ENCODE measurements at places on chromosomes 16 and 17.

- no peak for DNase-seq
Measured at GRCh38 chr16:86363057-86363490, 147.3 kb upstream of the FOXF1 start.

GRCh38 chr17:34610506-34610905 is 31.1 kb downstream of the TMEM132E start:
- DNase-seq: no peak

DNA sequence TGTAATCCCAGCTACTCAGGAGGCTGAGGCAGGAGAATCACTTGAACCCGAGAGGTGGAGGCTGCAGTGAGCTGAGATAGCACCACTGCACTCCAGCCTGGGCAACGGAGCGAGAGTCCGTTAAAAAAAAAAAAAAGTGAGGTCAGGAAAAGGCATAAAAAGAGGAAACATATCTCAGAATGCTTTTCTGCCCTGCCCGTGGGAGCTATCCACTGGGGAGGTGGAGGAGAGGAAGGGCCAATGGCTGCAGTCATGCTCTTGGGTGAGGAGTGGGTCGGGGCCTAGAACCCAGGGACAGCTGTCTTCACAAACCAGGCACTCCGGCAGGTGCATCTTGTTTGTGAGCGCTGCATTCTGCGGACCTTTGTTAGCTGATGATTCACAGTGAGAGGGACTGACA is 60.0 kb upstream of the CDC42EP4 start:
- DNase-seq: no peak

DNA sequence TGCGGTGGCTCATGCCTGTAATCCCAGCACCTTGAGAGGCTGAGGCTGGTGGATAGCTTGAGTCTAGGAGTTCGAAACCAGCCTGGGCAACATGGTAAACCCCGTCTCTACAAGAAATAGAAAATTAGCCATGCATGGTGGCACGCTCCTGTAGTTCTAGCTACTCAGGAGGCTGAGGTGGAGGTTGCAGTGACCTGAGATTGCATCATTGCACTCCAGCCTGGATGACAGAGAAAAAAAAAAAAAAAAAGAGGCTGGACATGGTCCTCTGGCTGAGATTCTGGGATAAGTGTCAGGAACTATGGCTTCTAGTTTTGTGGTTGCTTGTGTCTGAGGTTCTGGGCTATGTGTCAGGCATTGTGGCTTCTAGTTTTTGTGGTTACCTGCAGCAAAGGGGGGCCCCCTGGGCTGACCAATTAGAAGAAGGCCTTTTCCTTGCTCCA is 7.0 kb downstream of the KSR1 start:
- no peak for DNase-seq

- DNase-seq: no peak
Measured at GRCh38 chr17:30961209-30962188, 9.3 kb upstream of the RNF135 start.

- no peak for DNase-seq
Measured at GRCh38 chr16:65023802-65024201, 98.1 kb downstream of the CDH11 start.

DNA sequence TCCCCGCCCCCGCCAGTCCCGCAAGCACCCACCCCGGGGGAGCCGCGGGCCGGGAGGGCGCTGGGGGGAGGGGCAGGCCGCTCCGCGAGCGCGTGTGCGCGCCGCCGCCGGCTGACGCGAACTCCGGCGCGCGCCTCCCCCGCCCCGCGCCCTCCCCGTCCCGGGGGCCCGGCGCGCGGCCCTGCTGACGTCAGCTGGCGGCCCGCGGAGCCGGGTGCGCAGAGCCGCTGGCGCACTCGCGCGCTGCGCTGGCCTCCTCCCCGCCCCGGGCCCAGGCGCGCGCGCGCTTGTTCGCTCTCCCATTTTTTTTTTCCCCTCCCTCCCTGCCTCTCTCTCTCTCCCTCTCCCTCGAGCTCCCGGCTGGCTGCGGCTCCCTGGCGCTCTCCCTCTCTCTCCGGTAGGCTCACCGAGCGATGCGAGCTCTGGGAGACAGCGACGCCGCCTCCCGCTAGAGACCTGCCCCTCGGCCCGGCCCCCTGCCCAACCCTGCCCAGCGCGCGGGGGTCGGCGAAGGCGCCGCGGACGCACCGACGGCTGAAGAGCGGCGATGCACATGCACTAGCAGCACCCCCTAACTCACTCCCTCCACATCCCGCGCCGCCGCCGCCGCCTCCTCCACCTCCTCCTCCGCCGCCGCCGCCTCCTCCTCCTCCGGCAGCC is at the start of gene GNAO1:
TSS of gene GNAO1 (plus strand) at position 334 of the 660 bp plus-strand sequence. CDS start 747 bp downstream, outside the sequence.
- no peak for DNase-seq

DNA sequence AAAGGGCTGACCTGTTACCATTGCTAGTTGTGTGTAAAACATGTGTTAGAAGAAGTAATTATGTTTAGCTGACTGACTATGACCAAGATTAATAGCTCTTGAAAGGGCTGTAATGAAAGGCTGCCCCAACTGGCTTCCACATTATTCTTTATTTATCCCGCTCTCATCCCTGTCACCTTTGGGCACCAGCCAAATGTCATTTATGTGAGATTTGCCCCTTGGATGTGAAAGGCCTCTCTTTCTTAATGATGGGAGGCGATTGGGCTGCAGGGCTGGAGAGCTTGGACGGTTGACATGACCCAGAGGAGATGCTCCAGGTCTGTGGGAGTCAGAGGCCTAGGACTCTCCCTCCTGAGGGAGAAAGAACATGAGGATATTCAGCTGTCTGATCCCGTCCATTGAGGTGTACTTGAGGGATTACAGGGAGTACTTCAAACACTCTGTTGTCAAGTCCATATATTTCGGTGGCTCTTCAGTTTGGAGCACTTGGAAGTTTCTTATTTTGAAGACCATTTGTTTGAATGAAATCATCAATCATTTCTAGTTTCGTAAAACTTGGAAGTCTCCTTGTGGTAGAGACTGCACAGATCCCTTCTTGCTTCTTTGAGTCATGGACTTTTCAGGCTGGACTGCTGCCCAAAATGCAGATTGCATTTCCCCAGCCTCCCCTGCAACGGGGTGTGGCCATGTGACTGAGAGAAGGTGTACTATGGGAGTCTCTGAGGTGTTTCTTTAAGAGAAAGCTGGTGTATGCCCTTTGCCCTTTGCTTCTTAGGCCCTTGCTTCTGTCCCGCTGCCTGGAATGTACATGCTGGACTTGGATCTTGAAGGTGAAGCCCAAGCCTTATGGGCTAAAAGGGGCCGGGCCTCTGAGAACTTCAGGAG is 51.3 kb downstream of the FTO start:
- no peak for DNase-seq

DNA sequence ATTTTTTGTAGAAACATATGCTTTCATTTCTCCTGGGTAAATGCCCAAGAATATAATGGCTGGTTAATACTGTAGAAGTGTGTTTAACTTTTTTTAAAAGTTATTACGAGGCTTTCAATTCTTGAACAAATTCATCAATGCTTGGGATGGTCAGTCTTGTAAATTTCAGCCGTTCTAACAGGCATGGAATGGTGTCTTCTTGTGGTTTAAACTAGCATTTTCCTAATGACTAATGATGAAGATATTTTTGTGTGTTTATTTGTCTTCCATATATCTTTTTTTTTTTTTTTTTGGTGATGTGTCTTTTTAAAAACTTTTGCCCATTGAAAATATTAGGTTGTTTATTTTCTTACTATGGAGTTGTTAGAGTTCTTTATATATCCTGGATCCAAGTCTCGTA is 67.1 kb downstream of the MGAT5B start:
- no peak for DNase-seq

GRCh38 chr16:59295993-59296736 is 562.0 kb upstream of the GOT2 start:
- DNase-seq: no peak

- DNase-seq: no peak
Measured at GRCh38 chr17:603406-604114, 111.1 kb downstream of the VPS53 start.

- DNase-seq: no peak
Measured at GRCh38 chr17:39380144-39380543, 21.3 kb downstream of the FBXL20 start.

DNA sequence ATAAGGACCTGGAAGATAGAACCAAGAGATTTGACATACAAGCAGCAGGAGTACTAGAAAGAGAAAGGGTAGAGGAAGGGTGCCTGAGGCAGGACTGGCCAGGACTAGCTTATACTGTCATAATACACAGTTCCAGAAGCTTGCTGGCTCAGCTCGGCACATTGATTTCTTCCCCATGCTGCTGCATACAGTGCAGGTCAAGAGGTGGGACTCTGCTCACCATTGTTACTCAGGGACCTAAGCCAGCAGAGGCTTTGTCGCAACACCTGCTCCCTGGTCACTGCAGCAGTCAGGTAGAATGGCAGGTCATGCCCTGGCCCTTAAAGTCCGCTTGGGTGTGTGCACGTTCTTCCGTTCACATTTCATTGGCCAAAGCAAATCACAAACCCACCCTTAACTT is 32.8 kb downstream of the LDHD start:
- no peak for DNase-seq

GRCh38 chr17:45925311-45925710 is 31.0 kb downstream of the MAPT start:
- DNase-seq: no peak

GRCh38 chr17:5380491-5381135 is 38.8 kb downstream of the NUP88 start:
- DNase-seq: no peak

DNA sequence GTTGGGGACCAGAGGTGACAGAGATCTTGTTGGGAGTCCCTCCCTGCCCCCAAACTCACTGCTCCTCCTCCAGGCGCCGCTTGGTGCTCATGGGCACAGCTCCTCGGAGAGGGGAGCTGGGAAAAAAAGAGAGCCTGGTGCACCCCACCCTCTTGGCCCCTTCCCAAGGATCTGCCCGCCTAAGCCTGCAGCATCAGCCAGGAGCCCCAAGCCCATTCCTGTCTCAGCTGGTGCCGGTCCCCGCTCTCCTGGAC is 400 bp downstream of the HCFC1R1 start:
- no peak for DNase-seq

- no peak for DNase-seq
Measured at GRCh38 chr17:68197091-68197996, 50.5 kb upstream of the AMZ2 start.

DNA sequence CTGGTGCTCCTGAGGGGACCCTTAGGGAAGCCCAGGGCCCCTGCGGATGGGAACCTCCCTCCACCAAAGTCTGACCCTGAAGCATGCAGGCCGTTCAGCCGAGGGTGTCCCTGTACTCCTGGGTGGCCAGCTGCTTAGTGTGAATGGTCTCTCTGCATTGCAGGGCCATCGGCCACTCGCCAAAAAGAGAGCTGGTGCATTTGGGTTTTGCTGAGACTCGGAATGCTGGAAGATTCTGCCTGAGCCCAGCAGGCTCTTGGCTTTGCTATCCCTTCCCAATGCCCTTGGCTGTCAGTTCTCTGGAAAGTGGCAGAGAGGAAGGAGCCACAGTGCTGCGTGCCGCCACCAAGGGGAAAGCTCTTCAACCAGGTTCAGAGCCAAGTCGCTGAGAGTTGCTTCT is 2.8 kb downstream of the MEOX1 start:
- no peak for DNase-seq

GRCh38 chr17:15290605-15291004 is 25.5 kb upstream of the PMP22 start:
- no peak for DNase-seq

GRCh38 chr16:361872-362701 is 8.3 kb downstream of the MRPL28 start:
- DNase-seq: peak; percentile 56
